Sigmoid colon (tissue), 7 donors: ENCODE measurements at places on chromosomes 12 and 14. TPM values are rescaled to one million over a fixed set of nuclear protein-coding genes. Genes with fewer than 3 reads are reported as not detected.

MLXIP gene
- total RNA-seq: 32.9 TPM

DNA sequence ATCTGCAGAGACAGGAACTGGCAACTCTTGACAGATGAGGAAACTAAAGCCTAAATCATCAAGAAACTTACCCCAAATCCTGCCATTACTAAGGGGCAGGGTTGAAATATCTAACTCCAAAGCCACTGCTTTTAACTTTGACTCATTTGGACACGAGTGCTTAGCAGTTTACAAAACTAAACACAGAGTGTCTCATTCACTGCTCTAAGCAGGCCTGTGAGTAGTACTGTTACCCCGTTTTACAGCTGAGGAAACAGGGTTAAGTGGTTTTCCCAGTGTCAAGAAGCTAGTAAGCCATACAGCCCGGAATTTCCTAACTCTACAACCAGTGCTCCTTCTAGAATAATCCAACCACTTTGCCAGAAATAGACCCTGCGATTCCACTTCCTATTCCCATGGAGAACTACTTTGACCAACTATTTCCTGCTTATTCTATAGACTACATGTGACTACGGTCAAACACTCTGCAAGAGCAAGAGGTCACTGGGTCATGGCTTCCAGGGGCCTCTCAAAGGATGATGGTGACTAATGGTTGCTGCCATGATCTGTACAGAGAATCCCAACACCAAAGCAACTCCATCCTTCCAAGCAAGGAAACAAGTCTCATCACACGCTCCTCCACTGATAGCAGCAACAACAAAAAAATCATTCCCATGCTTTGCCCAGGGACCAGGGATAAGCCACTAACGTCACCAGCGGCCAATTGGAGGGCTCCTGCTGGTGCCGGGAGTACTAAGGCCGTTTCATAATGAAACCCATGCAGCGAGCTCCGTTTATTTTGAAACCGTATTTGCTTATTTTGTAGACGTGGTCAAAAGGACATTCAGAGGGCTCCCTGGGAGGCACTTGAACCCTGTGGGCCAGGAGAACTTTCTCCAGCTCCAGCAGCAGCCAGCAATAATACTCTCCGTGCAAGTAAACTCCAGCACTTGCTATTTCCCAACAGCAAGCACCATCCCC is 56.3 kb downstream of the NUAK1 start:
- no peaks in the 10 kb centered on the region for H3K36me3 ChIP-seq
- no peak for DNase-seq
- H3K27me3 ChIP-seq: no peaks in the 10 kb centered on the region
- no peak overlapping the region for H3K27ac ChIP-seq

AKAP5 gene
- total RNA-seq: 1.7 TPM

NAP1L1 gene
- 334 TPM for total RNA-seq

- H3K27ac ChIP-seq: no peak overlapping the region
- no peak for DNase-seq
- no peak overlapping the region for H3K4me3 ChIP-seq
- H3K27me3 ChIP-seq: no peaks in the 10 kb centered on the region
Measured at GRCh38 chr12:91613223-91613779, 430.7 kb upstream of the DCN start.

DNA sequence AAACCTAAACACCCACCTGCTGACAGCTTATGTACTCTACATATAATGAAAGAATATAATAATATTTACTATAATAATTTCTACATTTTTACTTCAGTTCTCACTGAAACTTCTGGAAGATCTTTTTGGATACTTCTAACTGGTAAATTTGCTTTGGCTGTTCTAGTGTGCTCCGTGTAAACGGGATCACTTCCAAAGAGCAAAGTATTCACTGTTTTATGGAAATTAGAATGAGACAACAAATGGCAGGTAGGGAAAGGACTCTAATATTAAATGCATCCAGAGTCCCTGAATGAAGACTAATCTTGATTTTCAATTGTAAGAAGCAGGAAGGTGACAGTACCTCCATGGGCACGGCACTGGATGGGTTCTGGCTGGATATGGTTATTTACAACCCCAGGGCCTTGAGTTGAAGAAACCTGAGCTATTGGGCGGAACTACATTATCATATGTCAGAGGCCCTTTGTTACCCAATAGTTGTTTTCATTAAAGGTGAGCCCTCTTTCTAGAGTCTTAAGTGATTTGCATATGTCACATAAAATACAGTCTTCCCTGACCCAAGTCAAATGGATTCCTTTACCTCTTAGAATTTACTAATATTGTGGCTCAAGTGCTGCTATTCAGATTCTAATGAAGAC is 10.7 kb downstream of the ERP29 start:
- no peaks in the 10 kb centered on the region for H3K36me3 ChIP-seq
- H3K27me3 ChIP-seq: no peaks in the 10 kb centered on the region
- no peaks in the 10 kb centered on the region for H3K4me1 ChIP-seq
- H3K4me3 ChIP-seq: no peak overlapping the region

DNA sequence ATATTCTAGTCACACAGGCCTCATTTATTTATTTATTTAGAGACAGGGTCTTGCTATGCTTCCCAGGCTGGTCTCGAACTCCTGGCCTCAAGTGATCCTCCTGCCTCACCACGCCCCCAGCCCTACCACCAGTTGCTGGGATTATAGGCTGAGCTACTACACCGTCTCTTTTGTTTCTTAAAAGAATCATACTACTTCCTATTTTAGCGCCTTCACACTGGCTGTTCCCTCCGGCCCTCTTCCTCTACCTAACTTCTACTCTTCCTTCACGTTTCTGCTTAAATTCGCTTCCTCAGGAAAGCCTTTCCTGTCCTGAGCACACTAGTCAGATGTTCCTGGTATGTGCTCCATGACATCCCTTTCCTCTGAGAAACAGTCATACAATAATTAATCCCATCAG is 6.4 kb upstream of the MRPL42 start:
- H3K4me3 ChIP-seq: no peak overlapping the region
- DNase-seq: no peak
- no peaks in the 10 kb centered on the region for H3K4me1 ChIP-seq
- H3K27me3 ChIP-seq: no peaks in the 10 kb centered on the region
- H3K27ac ChIP-seq: no peak overlapping the region

RIPK3 gene
- 3.5 TPM for total RNA-seq

DPF3 gene
- 2.9 TPM for total RNA-seq
